ENCODE measurements at places on chromosomes 16 and 17. TPM values are rescaled to one million over a fixed set of nuclear protein-coding genes. Genes with fewer than 3 reads are reported as not detected.

- H3K27ac ChIP-seq, result peak overlapping the region; percentile 23
- no peaks in the 10 kb centered on the region for H3K27me3 ChIP-seq
- no peaks in the 10 kb centered on the region for H3K4me1 ChIP-seq
- no peak for DNase-seq
- H3K36me3 ChIP-seq, result peaks cover 69% of the 10 kb centered on the region
Observed at GRCh38 chr17:44416558-44417289, 27.3 kb upstream of the ITGA2B start.

- H3K27me3 ChIP-seq, result no peaks in the 10 kb centered on the region
- peaks cover 52% of the 10 kb centered on the region for H3K36me3 ChIP-seq
- H3K4me3 ChIP-seq, result no peak overlapping the region
Observed at GRCh38 chr17:75668489-75668888, 1.4 kb downstream of the SAP30BP start.

Gene NT5M
- total RNA-seq, result 8.2 TPM

DNA sequence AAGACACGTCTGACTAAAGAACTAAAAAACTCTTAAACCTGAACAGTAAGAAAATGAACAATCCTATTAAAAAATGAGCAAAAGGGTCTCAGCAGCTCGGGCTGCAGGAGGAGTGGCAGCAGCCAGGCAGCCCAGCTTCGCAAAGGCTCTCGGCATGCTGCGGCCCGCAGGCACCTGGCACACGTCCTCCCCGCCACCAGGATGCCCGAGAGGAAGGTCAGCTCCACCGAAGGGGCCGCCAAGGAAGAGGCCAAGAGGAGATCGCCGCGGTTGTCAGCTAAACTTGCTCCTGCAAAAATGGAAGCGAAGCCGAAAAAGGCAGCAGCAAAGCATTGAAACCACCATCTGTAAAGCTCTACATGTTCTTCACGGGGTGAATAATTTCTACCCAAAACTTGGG, 173.5 kb downstream of the BCAS3 start:
- H3K36me3 ChIP-seq, result no peaks in the 10 kb centered on the region
- H3K4me3 ChIP-seq, result no peak overlapping the region
- DNase-seq, result no peak
- no peak overlapping the region for H3K27ac ChIP-seq

DNA sequence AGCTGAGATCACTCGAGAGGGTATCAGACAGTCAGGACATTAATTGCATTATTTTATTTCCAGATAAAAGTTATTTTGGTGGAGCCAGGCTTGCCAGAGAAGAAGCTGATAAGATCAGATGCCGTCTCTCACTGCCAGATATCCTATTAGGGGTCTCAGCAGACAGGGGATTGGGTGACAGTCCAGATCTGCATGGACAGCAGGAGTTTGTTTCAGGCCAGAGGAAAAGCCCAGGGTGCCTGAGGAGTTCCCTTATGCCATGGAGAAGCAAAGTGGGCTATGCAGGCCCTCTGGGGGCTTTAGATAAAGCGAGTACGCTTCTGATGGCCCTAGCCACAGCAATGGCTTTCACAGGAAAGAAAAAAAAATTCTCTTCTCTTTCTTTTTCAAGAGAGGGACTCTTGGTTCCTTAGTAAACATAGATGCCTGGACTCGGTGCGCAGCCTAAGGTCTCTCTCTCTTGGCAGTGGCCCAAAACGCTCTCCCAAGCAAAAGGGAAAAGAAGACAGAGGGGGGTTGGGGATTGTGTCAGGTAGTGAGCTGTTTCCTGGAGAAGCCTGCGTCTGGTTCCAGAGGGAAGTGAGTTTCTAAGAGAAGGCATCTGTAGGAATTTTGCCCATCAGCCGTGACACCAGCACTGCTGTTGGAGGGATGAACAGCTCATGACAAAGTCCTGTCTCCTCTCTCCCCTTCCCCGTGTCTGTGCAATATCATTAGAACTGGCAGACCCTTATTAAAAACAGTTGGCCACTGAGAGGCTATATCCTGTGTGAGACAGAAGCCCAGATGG, 166.3 kb upstream of the FOXF1 start:
- no peak for DNase-seq
- H3K4me3 ChIP-seq, result peak overlapping the region; percentile 26
- H3K27ac ChIP-seq, result peak overlapping the region; percentile 92
- H3K27me3 ChIP-seq, result no peaks in the 10 kb centered on the region
- H3K36me3 ChIP-seq, result no peaks in the 10 kb centered on the region
- H3K4me1 ChIP-seq, result peaks cover 50% of the 10 kb centered on the region

GRCh38 chr16:87580855-87581261, 21.4 kb upstream of the JPH3 start:
- peaks cover 8% of the 10 kb centered on the region for H3K4me1 ChIP-seq
- no peaks in the 10 kb centered on the region for H3K36me3 ChIP-seq
- no peak for DNase-seq
- no peak overlapping the region for H3K4me3 ChIP-seq

- H3K4me1 ChIP-seq, result no peaks in the 10 kb centered on the region
- no peak overlapping the region for H3K4me3 ChIP-seq
- DNase-seq, result no peak
- H3K36me3 ChIP-seq, result no peaks in the 10 kb centered on the region
Observed at GRCh38 chr16:64544859-64545258, 577.0 kb downstream of the CDH11 start.

Gene CD300A
- 1.2 TPM for total RNA-seq

- no peaks in the 10 kb centered on the region for H3K36me3 ChIP-seq
- H3K4me1 ChIP-seq, result peaks cover 50% of the 10 kb centered on the region
- H3K27ac ChIP-seq, result no peak overlapping the region
Observed at GRCh38 chr16:66262253-66263167, 104.0 kb upstream of the CDH5 start.

DNA sequence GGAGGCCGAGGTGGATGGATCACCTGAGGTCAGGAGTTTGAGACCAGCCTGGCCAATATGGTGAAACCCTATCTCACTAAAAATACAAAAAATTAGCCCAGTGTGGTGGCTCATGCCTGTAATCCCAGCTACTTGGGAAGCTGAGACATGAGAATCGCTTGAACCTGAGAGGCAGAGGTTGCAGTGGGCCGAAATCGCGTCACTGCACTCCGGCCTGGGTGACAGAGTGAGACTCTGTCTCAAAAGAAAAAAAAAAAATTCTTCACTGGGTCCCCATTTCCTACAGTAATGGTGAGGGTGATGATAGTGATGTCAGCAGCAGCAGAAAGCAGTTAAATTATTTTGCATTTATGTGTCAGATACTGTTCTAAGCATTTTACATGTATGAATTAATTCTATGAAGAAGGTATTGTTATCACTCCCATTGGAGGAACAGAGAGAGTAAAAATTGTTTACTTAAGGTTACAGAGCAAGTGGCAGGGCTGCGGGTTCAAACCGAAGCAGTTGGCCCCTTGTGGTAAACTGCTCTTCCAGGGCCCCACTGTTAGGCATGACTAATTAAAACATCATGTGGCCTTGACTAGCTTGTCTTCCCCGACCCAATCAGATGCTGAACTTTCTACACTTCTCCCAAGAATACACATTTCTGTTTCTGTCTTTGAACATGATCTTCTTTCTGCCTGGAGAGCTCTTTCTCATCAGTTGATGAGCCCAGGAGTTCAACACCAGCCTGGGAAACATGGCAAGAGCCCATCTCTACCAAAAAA, 45.8 kb downstream of the STAT3 start:
- no peak for DNase-seq
- H3K27ac ChIP-seq, result peak overlapping the region; percentile 34
- no peak overlapping the region for H3K4me3 ChIP-seq
- H3K36me3 ChIP-seq, result peaks cover 94% of the 10 kb centered on the region

DNA sequence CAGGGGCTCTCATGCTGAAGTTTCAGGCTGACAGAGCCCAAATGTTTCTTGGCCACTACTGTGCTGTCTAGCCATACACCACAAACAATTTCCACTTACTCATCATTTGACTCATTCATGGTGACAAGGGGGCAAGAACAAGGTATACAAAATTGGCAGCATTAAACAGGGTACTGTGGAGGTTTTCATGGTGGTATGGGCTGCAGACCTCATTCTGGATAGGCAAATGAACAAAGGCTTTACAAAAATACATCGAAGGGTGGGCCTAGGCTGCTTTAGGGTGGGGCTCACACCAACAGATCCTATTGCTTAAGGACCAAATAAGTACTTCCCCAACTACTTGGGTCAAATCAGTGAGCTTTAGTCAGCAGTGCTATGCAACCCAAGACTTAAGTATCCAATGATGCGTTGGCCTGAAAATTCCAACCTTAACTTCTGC, 53.0 kb downstream of the N4BP1 start:
- peaks cover 21% of the 10 kb centered on the region for H3K36me3 ChIP-seq
- no peak overlapping the region for H3K27ac ChIP-seq
- H3K4me3 ChIP-seq, result no peak overlapping the region
- H3K27me3 ChIP-seq, result no peaks in the 10 kb centered on the region
- no peak for DNase-seq

Gene NEUROD2
- not detected for total RNA-seq

Gene TLCD3B
- 0.23 TPM for total RNA-seq

- no peak overlapping the region for H3K27ac ChIP-seq
- H3K4me1 ChIP-seq, result peaks cover 4% of the 10 kb centered on the region
- no peaks in the 10 kb centered on the region for H3K36me3 ChIP-seq
- DNase-seq, result no peak
- H3K27me3 ChIP-seq, result no peaks in the 10 kb centered on the region
Observed at GRCh38 chr16:25841761-25842160, 150.0 kb downstream of the HS3ST4 start.

GRCh38 chr16:88809676-88810165, 2.0 kb downstream of the APRT start:
- peak overlapping the region; percentile 97 for H3K27ac ChIP-seq
- H3K36me3 ChIP-seq, result peaks cover 28% of the 10 kb centered on the region
- H3K4me3 ChIP-seq, result no peak overlapping the region
- H3K4me1 ChIP-seq, result peaks cover 51% of the 10 kb centered on the region
- no peak for DNase-seq
- H3K27me3 ChIP-seq, result no peaks in the 10 kb centered on the region

DNA sequence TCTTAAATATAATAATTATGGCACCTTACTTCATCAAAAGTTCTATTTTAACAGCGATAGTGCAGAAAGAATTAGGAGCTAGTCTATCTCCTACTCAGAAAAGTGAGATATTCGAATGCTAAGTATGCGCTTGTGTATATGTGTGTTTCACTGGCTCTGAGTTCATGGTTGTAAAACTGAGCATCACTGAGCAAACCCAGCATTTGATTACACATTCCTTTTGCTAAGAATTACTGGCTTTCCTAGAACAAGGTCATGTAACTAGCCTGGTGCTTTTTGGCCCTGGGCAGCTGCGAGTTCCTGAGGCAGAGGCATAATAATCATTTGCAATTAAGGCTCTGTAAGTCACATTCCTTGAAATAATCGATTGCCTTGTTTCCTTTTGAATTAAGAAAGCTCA, 157.2 kb downstream of the SNX29 start:
- H3K4me1 ChIP-seq, result no peaks in the 10 kb centered on the region
- H3K4me3 ChIP-seq, result no peak overlapping the region
- no peak overlapping the region for H3K27ac ChIP-seq
- no peak for DNase-seq
- H3K36me3 ChIP-seq, result peaks cover 50% of the 10 kb centered on the region

Gene RGS9
- 29.1 TPM for total RNA-seq

GRCh38 chr17:63196772-63197335, 230.8 kb downstream of the TANC2 start:
- no peaks in the 10 kb centered on the region for H3K27me3 ChIP-seq
- H3K4me3 ChIP-seq, result no peak overlapping the region
- H3K4me1 ChIP-seq, result no peaks in the 10 kb centered on the region
- DNase-seq, result no peak

- DNase-seq, result no peak
- peak overlapping the region; percentile 68 for H3K4me3 ChIP-seq
- peaks cover 18% of the 10 kb centered on the region for H3K4me1 ChIP-seq
- H3K36me3 ChIP-seq, result no peaks in the 10 kb centered on the region
- peaks cover 6% of the 10 kb centered on the region for H3K27me3 ChIP-seq
Observed at GRCh38 chr16:10878328-10878643, 1.3 kb downstream of the CIITA start.

DNA sequence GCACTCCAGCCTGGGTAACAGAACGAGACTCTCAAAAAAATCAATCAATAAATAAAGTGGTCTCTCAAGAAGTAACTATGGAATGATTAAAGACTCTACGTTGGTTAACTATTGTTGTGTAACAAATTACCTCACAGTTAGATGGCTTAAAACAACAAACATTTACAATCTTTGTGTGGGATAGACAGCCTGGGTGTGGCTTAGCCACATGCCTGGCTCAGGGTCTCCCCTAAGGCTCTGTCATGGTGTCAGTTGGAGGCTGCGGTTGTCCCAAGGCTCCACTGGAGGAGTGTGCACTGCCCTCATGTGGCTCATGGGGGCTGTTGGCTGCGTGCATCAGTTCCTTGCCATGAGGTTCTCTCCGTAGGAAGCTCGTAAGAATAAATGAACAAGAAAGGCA, 294.5 kb downstream of the SNX29 start:
- no peaks in the 10 kb centered on the region for H3K4me1 ChIP-seq
- H3K4me3 ChIP-seq, result no peak overlapping the region
- H3K36me3 ChIP-seq, result no peaks in the 10 kb centered on the region

Gene RCVRN
- not detected for total RNA-seq

DNA sequence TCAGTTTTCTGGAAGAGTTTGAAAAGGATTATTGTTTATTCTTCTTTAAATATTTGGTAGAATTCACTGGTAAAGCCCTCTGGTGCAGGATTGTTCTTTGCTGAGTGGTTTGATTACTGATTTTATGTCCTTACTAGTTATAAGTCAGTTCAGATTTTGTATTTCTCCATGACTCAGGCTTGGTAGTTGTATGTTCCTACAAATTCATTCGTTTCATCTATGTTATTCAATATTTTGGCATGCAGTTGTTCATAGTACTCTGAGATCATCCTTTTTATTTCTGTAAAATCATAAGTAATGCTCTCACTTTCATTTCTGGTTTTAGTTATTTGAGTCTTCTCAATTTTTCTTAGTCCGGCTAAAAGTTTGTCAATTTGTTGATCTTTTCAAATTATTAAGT, 58.1 kb upstream of the CRYM start:
- no peaks in the 10 kb centered on the region for H3K4me1 ChIP-seq
- no peak overlapping the region for H3K4me3 ChIP-seq
- no peaks in the 10 kb centered on the region for H3K27me3 ChIP-seq
- no peaks in the 10 kb centered on the region for H3K36me3 ChIP-seq
- H3K27ac ChIP-seq, result no peak overlapping the region
- no peak for DNase-seq

Gene LITAFD
- total RNA-seq, result not detected
